Hematopoietic multipotent progenitor cell (in vitro differentiated cells): ENCODE measurements at places on chromosomes 2 and 18. TPM values are rescaled to one million over a fixed set of nuclear protein-coding genes. Genes with fewer than 3 reads are reported as not detected.

- no peak for DNase-seq
Measured at GRCh38 chr18:58183226-58183625, 139.2 kb downstream of the NEDD4L start.

GRCh38 chr18:77102259-77103040, 30.1 kb downstream of the MBP start:
- no peak for DNase-seq

DNA sequence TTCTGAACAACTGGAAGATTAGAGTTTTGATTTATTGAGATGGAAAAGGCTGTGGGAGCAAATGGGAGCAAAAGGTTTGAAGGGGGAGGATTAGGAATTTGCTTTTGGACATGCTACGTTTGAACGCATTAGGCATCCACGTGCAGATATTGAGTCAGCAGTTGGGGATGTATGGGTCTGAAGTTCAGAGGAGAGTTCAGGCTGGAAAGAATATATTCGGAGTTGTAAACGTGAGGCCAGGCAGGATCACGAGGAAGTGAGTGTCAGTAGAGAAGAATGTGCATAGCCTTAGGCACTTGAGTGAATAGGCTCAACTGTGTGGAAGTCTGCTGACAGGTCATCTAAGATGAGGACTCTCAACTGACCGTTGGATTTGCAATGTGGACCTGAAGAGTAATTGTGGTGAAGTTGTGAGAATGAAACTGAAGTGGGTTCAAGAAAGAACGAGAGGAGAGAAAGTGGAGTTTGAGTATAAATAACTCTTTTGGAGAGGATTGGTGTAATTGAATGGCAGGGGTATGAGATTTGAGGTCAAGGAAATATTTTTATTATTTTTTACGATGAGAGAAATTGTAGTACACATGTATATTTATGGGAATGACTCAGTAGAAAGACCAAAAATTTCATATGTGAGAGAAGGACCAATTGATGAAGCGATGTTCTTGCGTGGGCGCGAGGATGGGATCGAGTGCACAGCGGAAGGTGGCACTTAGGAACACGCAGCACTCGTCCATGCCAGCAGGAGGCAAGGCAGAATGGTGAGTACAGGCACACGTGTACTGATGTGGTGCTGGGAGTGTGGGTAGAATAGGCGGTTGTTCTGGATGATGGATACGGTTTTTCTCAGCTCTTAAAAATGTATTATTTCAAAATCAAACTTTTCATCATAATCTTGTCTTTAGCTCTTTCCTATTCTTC, 40.5 kb upstream of the POLE4 start:
- DNase-seq: no peak

Gene ERICH2
- total RNA-seq: not detected

DNA sequence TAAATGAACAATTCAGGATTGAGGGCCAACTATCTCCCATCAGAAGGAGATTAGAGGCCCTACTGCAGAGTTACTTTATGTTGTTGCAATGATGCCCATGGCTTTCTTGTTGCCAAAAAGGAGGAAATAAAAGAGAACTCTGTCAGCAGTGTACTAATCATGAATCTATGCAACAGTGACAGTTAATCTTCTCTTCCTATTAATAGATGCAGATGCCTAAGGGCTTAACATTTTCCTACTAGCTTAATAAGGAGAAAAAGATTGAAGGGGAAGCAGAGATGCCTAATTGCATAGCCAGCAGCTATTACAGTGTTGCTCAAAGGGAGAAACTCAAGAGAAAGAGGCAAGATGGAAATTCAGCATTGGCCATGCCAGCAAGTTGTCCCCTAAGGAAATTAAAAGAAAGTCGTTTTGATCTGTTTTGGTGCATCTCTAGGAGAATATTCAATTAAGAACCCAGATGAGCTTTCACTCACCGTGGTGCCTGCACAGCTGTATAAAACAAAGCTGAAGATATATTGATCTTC, 107.1 kb upstream of the KCNJ3 start:
- no peak for DNase-seq

- no peak for DNase-seq
Measured at GRCh38 chr18:731185-731584, 18.8 kb upstream of the ENOSF1 start.

- DNase-seq: peak; percentile 4
Measured at GRCh38 chr2:168210216-168210894, 37.0 kb downstream of the STK39 start.

Gene SERPINB4
- total RNA-seq: not detected

GRCh38 chr2:46836295-46837111, 79.1 kb downstream of the MCFD2 start:
- DNase-seq: no peak

Gene UGT1A10
- total RNA-seq: under 0.01 TPM

Gene SCG2
- not detected for total RNA-seq

Gene FOXI3
- not detected for total RNA-seq

Gene ALK
- total RNA-seq: under 0.01 TPM

GRCh38 chr2:132373391-132374135, 43.0 kb upstream of the GPR39 start:
- DNase-seq: no peak

Gene CNDP1
- total RNA-seq: not detected

Gene ANKRD23
- total RNA-seq: 6.2 TPM

DNA sequence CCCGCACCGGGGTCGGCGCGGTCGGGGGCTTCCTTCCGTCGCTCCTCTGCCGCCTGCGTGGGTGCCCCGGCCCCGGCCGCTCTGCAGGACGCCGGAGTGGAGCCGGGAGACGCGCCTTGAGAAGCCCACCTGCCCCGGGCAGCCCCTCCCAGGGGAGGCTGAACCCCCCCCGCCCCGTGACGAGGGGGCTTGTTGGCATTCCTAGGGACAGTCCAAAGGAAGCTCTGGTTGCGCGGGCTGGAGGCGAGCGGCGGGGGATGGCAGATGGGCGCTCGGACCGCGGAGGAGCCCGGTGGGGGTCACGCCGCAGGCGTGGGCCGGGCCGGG, 133.5 kb upstream of the MGAT5 start:
- DNase-seq: no peak

Gene HOXD13
- not detected for total RNA-seq

DNA sequence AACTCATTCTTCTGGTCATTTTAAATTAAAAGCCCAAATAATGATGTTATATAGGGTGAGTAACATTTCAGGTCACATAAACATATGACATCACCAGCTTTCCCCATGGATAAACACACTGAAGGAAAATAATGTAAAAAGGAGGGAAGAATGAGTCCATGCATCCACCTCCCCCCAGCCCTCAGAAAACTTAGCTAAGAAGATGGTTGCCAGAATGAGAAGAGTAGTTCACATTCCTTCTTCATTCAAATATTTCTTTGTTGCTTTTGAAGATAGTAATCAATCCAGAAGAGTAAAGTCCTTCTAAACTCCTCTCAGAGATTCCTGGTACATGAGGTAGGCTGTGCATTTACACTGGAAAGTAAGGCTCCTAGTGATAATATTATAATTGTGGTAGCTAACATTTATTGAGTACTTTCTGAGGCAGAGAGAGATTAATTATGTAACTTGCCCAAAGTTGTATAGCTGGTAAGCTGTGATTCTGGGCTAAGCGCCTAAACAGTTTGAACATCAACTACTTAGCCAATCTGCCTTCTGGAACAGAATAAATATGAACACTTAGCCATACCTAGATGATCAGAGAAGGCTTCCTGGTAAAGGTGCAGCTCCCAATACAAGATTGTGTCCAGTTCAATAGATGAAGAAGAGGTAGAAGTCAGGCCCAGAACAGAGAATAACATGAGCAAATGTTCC, 256.7 kb upstream of the FN1 start:
- DNase-seq: no peak

DNA sequence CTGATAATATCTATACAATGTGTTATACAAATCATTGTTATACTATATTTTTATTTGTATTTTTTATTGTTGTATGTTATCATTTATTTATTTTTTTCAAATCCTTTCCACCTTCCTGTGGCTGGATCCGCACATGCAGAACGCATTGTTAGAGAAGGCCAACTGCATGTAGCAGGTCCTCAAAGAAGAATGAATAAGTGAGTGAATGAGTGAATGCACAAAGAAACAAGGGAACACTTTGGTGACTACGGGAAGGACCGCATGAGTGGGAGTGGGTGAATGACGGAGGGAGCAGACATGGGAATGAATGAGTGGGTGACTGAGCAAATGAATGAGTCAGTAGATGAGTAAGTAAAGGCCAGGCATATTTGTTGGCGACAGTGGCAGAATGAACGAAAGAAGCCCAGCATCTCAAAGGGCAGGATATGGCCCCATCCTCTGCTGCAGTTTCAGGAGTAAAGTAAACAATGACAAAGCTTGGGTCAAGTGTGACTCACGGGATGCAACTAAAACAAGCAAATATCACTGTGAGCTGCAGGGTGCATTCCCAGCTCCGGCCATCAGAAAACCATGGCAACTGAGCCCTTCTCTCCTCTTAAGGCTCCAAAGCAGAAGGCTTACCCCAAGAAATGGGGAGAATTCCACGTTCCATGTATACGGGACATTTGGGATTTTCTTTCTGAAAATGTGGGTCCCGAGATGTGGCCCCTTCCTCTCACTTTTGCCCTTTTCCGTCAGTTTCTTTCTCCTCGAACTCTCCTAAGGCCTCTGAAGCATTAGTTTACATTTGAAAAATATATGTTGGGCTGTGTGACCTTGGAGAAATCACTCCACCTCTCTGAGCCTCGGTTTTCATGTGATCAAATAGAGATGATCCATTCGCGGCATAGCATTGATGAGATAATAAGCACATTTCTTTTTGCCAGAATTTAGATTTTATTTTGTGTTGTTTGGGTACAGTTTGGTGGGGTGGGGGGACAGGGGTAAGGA, 24.5 kb downstream of the KCNF1 start:
- DNase-seq: no peak

DNA sequence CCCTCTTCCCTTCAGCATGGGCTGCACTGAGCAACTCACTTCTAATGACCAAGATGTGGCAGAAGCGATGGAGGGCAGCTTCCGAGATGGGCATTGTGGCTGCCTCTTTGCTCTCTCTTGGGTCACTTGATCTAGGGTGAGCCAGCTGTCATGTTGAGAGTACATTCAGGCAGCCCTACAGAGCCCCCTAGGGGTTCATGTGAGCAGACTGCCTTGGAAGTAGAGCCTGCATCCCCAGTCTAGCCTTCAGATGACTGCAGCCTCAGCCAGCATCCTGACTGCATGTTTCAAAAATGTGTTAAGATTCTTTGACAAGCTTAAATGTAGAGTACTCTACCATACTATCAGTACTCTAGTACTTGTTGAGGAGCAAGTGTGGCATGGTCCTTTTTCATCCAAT, 143.9 kb downstream of the NCK2 start:
- DNase-seq: no peak

DNA sequence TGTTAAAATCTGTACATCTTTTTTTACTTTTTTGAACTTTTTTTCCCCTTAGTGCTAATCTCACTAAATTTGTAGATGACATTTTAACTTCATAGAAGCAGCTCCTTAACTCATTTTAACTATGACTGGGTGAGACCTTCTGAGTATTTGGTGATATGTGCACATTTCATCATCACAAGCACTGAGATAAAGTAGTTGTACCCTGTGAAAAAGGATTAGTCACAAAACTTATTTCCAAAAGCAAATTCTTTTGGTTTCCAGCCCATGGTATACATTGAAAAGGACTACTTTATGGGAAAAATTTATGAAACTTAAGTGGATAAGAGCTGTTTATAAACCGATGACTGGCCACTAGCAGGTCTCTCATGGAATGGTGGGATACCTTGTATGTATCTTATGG, 581.5 kb downstream of the PLCL1 start:
- DNase-seq: no peak
